Mucosa of gallbladder (tissue), 1 donor: ENCODE measurements at places on chromosomes 4 and X.

DNA sequence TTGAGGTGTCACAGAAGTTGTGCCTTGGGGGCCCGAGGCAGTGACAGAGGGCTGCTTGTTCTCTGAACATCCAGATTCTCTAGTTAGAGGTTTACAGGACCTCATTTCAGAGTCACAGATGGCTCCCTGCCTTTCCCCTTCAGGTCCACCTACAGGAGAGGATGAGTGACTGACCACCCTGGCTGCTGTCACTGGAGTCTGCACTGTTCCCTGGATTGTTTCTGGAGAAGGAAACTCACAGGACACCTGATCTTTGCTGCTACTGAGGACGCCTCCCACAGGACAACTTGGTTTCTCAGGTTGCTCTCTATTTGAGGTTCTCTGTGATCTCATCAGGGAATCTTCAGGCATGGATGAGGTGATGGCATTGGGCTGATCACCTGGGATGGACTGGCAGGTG lies 58.3 kb downstream of the GPRIN3 start:
- no peak for DNase-seq

- DNase-seq: no peak
Observed at GRCh38 chrX:95218976-95219375, 1465.7 kb upstream of the DIAPH2 start.

- no peak for DNase-seq
Observed at GRCh38 chr4:77126809-77127208, 30.2 kb upstream of the CCNG2 start.

GRCh38 chr4:41505161-41505661 lies 32.7 kb upstream of the LIMCH1 start:
- DNase-seq: peak; percentile 16

DNA sequence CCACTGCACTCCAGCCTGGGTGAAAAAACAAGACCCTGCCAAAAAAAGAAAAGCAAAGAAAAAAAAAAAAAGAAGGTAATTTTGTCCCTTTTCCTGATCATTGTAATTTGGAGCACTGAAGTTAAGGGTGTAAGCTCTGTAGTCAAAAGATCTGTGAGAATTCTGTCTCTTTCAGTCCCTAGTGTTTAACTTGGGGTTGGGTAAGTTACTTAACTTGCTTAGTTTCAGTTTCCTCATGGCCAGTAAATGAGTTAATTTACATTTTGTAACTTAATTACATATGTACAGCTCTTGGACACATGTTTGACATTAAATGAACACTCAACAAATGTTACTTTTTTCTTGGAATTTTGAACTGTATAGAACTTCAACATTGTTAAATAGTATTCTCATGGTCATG lies 10.9 kb upstream of the UBE2K start:
- no peak for DNase-seq

DNA sequence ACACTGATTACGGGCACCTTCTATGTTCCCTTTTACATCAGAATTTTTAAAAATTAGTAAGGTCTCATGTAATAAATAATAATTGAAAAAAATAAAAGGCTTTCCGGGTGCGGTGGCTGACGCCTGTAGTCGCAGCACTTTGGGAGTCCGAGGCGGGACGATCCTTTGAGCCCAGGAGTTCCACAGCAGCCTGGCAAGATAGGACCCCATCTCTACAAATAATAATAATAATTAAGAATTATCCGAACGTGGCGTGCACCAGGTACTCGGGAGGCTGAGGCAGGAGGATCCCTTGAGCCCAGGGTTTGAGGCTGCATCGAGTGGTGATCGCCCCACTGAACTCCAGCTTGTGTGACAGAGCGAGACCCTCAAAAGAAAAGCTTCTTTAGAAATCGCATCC lies 771 bp upstream of the LAMTOR3 start:
- DNase-seq: no peak
